OCI-M1 (cell line): ENCODE measurements at places on chromosomes 1 and 21.

DNA sequence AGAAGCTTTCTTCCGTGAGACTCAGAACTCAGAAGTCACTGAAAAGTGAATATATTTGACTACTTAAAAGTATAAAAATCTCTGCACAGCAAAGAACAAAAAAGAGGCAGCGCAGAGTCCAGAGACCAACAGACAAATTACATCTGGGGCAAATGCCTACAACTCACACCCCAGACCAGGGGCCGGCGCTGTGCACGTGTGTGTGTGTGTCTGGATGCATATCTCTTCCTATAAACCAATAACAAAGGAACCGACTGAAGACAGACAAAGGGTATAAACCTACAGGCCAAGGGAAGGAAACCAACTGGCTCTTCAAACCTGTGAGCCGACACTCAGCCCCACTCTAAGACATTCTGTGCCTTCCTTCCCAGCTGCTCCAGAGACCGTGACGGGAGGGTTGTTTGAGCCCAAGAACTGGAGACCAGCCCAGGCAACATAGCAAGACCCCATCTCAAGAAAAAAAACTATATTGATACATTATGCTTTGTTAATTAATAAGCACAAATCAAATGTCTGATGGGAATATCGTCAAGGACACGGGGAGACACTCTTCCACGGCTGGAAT lies 18.8 kb downstream of the WNT9A start:
- DNase-seq = no peak

DNA sequence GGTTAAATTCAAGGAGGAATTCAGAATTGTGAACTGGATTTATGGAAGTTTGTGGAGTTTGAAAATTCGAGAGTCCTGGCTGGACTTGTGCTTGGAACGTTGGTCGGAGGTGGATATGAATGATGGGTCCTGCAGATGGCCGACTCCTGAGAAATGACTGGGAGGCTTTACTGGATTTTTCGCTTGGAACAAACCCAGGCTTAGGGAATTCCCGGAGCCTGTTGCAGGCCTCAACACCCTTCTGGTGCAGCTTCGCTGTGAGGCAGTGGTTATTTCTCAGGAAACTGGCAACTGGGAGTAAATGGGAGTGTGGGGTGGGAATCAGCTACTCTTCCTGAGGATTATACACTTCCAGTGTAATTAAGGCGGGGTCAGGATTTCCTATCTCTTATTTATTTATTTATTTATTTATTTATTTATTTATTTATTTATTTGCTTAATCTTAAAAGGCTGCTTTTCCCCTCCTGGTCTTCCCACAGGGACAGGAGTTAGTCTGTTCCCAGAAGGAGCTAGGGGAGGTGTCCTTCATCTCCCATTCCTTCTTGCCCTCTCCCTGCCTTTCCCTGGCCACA lies 21.1 kb downstream of the MAPKAPK2 start:
- DNase-seq = no peak

GRCh38 chr1:118204648-118205047 lies 19.6 kb upstream of the SPAG17 start:
- no peak for DNase-seq

DNA sequence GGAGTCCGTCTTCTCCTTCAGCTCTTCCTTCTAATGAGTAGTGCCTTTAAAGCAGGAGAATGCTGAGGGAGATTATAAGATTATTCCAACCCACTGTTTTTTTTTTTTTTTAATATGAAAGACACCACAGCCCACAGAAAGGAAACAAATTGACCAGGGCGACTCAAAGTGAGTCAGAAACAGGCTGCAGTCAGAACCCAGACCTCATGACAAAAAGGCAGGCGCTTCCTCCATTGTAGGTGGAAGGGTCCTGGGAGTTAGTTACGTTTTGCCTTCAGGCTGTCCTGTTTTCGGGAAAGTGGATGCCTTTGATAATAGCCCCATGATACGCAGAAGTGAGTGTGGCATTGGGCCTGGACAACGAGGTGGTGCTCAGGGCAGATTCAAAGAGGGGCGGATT lies 21.0 kb downstream of the PLXNA2 start:
- DNase-seq = no peak

DNA sequence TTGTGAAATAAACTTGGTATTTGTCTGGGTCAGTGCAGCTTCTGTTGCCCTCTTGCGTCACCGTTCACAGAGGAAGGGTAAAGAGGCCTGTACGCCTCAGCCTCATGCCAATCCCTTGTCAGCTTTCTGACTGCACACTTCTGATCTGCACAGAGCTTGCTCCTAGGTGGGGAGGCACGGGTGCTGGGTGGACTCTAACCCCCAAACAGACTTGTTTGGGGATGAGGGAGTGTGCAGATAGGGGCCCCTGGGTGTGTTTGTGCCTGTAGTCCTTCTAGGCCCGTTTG lies 803 bp upstream of the B4GALT2 start:
- DNase-seq = no peak

DNA sequence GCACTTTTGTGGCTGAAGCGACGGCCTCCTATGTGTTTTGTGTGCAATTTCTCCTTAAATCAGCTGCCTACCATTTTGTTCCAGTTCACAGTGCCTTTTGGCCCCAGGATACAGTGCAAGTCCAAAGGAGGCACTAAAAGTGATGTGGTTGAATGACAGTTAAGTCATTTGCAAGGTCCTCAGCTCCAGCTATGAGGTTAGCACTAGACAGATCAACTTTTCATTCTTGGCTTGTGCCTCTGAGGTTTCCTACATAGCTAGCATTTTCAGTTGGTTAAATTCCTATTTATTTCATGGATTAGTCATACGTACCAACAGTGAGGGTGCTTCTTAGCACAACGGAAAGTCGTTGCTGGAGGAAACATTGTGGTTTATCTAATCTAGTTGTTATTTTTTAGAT lies 59.3 kb upstream of the NTPCR start:
- peak; percentile 13 for DNase-seq

- no peak for DNase-seq
Observed at GRCh38 chr1:203527013-203527412, 33.1 kb downstream of the OPTC start.

DNA sequence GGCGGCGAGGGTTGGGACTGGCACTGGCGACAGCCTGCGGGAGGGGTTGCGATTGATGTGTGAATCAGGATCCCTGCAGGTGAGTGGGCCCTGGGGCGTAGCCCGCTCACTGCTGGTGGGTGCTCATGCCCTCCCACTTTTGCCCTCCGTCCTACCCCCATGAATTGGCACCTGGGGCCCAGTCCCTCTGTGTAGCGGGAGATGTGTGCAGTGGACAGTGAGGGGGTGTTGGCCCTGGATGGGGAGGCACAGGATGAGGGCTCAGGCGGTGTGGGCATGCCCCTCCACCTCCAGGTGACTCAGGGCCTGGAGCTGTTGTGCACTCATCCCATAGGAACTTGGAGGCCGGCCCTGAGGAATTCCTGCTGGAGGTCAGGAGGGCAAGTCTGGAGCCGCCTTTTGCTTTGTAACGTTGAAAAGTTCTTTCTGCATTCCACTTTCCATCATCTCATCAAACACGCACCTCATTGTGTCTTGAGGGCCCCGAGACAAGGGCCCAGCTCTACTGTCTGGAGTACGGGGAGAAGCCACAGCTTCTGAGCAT lies 3.0 kb downstream of the PEAR1 start:
- no peak for DNase-seq

GRCh38 chr1:109630081-109630897 lies 10.7 kb downstream of the AMPD2 start:
- DNase-seq = no peak

GRCh38 chr1:209519786-209520185 lies 63.7 kb upstream of the CAMK1G start:
- DNase-seq = no peak

DNA sequence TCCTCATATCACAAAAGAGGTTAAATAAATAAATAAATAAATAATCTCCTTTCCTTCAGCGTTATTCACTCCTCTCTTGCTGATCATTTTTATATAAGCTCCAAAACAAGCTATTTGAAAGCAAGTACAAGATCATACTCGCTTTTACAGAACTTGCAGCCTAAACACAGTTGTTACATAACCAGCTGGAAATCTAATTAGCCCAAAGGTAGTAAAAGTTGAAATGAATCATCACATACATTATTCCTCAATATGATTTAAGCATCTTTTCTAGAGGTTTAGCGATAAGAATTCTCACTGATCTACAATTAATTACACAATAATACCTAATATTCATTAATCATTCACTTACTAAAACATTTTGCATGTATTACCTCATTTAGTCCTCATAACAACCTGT lies 160.2 kb downstream of the COP1 start:
- no peak for DNase-seq

DNA sequence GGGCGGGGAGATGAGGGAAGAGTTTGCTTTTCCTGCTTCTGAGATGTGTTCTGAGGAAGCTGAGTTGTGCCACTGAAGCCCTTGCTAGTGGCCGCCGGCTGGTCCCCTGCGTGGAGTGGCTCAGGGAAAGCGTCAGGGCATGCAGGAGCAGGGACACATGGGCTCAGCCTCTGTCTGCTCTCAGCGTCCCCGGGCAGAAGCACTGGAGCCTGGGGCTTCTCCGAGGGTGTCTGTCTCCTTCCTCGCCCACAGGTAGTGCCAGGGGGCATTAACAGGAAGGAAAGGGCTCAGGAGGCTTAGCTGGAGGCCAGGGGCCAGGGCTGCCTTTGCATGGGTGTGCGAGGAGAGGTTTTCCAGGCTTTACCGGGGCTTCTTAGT lies 7.3 kb downstream of the PRDM16 start:
- DNase-seq = no peak

GRCh38 chr1:246005067-246005466 lies 502.0 kb downstream of the SMYD3 start:
- peak; percentile 41 for DNase-seq

GRCh38 chr1:89286549-89287180 lies 14.0 kb upstream of the GBP5 start:
- DNase-seq = peak; percentile 90

GRCh38 chr1:26019641-26020315 lies 1.8 kb upstream of the EXTL1 start:
- DNase-seq = no peak

DNA sequence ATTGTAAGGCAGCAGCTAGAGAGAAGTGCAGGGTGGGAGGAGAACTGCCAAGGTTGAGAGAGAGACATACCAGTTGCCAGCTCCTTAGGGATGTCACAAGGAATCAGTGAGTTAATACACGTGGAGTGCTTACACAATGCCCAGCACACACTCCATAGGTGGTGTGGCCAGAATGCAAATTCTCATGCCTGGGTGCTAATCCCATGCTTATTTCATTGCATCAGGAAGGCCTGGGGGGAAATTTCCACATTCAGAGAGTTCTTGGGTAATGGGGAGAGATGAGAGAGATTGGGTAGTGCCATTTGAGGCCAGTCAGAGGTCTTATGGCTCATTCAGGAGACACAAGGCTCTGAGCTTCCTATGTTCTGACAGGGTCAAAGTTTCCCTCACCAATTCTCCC lies 38.7 kb downstream of the GJA5 start:
- DNase-seq = no peak

DNA sequence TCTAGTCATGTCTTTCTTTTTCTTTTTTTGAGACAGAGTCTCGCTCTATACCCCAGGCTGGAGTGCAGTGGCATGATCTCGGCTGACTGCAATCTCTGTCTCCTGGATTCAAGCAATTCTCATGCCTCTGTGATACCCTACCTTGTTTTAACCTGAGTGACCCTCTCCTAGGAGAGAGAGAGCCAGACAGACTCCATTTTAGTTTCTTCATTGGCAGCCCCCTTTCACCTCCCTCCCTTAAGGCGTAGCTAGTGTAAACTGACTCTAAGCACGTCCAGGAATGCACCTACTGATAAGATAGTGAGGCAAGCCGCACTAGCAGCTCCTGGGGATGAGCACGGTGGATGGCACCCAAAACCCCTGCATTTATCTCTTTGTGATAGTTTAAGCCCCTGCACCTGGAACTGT lies 5.2 kb upstream of the PKNOX1 start:
- no peak for DNase-seq

GRCh38 chr1:98008373-98008772 lies 87.5 kb upstream of the DPYD start:
- no peak for DNase-seq

GRCh38 chr1:55190109-55190508 lies 25.1 kb downstream of the USP24 start:
- peak; percentile 81 for DNase-seq

- DNase-seq = peak; percentile 85
Observed at GRCh38 chr1:243264717-243265116, 8.9 kb downstream of the SDCCAG8 start.

- DNase-seq = no peak
Observed at GRCh38 chr1:81330521-81330920, 470.2 kb upstream of the ADGRL2 start.

DNA sequence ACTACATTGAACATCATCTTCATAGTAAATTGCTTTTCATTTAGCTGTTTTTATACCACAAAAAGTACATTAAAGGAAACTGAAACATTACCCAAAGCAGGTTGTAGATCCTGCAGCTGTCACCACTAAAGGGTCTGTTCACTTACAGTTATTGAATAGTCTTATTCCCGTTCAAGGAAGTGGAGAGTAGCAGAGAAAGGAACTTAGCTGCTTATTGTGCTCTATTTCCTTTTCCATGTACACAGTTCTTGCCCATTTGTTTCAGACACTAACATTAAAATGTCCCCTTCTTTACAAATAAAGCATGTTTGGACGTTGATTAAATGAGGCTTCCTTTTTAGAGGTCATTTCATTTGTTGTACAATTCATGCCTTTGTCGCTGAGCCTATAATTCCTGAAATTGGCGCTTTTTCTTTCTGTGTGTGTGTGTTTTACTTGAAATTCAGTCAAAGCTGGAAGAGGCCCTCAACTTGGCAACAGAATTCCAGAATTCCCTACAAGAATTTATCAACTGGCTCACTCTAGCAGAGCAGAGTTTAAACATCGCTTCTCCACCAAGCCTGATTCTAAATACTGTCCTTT lies 44.4 kb upstream of the BMP8A start:
- no peak for DNase-seq

GRCh38 chr1:89363638-89364536 lies at the start of gene GBP6:
GBP6 (plus strand) TSS chr1:89364059; CDS start chr1:89368552, 4,493 bp downstream.
- DNase-seq = no peak

- no peak for DNase-seq
Observed at GRCh38 chr1:98672189-98672588, 10.7 kb downstream of the SNX7 start.
